ENCODE measurements at places on chromosomes 12 and 14.

- no peak for DNase-seq
These were observed 16.2 kb upstream of the MYL2 start for GRCh38 chr12:110936367-110937103.

DNA sequence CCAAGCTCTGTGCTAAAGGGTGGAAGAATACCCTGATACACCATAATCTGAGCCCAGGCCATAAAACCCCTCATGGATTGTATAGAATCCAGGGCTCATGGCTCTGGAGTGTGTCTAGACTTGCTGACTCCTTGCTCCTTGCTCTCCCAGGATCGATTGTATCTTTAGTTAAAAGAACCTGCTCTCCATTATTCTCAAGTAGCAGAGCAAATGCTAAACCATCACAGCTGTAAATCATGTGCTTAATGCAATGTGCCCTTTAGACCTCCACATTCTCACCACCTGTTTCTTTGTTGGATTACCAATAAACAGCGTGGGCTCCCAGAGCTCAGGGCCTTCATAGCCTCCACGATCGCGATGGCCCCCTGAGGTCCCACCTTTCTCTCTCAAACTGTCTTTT, 411.6 kb upstream of the FBXO33 start:
- DNase-seq: no peak

GRCh38 chr12:88360343-88360742, 218.2 kb downstream of the TMTC3 start:
- DNase-seq: no peak

- DNase-seq: no peak
These were observed 37.7 kb downstream of the PPFIBP1 start for GRCh38 chr12:27561535-27562350.

DNA sequence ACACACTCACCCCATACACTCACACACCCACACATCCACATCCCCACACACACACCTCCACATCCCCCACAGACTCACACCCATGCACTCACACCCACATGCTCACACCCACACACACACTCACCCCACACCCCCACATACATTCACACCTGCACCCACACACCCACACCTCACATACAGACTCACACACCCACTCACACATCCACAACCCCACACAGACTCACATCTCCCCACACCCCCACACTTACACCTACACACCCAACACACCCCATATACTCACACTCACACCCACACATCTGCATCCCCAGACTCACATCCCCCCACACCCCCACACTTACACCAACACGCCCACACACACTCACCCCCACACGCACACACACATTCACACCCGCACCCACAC, 171.8 kb downstream of the GLT1D1 start:
- DNase-seq: no peak

Measured in choroid plexus epithelial cell (primary cell).